ENCODE measurements at places on chromosomes 11 and 22.

DNA sequence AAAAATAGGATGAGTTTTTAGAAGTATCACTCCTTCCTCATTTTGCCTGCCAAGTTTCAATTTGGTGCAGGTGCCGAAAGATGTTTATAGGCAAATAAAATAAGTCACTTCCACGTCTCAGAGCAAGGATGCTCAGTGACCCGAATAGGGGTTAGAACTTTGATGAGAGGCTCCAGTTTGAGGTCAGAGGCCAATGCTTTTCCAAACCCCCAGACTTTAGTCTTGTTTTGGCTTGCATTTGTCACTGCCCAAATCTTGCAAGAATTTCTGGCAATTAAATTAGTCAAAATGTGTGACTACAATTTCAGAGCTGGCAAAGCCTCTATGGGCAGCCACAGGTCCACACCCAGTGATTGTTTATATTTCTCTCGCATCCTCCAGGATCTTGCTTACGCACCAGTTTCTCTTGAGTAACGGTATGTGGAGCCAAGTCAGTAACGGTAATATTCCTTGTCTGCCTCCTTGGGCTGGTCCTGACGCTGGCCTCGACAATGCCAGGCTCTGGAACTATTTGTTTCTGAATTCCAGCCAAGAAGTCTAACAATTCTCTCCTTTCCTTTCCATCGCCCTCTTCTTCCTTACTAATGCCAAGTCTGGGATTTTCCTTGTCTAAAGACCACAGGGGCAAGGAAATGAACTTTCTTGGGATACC, 9.9 kb upstream of the NUP160 start:
- DNase-seq, result no peak

DNA sequence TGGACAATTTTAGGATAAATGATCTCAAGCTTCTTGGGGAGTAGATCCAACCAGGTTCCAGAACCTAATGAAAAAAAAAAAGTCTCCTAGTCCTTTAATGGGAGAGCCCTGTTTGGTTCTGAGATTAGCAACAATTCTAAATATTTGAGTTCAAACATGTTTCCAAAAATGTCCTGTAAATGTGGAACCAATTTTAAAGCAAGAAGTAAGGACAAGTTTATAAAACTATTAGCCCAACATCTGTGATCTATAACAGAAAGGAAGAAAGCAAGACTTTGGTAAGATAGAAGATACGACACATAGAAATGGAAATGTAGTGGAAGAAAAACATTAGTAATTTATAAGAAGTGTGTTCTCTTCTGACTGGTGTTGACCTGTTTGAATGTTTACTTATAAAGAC, 79.7 kb upstream of the SLC5A12 start:
- no peak for DNase-seq

DNA sequence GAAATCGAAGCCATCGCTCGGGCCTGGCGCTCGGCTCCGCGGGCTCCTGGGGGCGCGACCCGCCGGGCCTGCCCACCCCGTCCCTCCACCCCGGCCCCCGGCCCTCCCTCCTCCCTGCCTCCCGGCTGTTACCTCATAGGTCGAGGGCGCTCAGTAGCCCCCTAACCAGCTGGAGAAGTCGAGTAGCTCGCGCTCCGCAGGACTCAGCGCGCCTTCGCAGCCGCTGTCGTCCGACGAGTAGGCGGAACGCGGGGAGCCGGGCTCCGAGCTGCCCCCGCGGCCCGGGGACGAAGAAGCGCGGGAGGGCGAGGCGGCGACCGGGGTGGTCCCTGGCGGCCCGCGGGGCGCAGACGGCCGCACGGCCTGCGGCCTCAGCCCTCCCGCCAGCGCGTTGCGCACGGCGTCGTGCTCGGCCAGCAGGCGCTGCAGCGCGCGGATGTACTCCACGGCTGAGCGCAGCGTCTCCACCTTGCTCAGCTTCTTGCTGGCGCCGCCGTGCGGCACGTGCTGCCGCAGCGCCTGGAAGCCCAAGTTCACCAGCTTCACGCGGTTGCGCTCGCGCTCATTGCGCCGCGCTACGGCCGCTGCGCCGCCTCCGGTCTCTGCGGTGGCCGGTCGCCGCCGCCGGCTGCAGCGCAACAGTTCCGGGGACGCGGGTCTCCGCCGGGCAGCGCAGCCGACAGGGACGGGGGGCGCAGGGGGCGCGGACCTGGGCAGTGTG, 627 bp downstream of the ASCL2 start:
- DNase-seq, result no peak

- DNase-seq, result no peak
These were observed 7.6 kb upstream of the SERPINH1 start for GRCh38 chr11:75554258-75555022.

DNA sequence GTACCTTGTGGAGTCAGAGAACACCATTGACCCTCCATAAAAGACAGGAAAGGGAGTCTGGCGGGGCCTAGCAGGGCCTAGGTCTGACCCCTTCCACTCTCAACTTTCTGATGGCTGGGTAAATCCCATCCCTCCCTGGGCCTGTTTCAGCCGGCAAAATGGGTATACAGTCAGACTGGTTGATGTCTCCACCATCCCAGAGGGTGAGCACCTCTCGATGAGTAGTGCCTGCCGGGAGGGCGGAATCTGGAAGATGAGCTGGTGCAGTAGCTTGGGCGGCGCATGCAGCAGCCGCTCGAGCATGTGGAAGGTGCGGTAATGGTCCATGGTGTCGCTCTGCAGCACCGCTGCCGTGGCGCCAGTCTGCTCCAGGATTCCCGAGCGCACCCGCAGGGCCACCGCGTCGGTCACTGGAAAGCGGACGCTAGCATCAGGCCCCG, 528 bp downstream of the FIBP start:
- no peak for DNase-seq

- no peak for DNase-seq
These were observed 77.7 kb downstream of the C22orf31 start for GRCh38 chr22:28983788-28984441.

GRCh38 chr11:5317292-5317691, 6.8 kb downstream of the OR51B2 start:
- no peak for DNase-seq

DNA sequence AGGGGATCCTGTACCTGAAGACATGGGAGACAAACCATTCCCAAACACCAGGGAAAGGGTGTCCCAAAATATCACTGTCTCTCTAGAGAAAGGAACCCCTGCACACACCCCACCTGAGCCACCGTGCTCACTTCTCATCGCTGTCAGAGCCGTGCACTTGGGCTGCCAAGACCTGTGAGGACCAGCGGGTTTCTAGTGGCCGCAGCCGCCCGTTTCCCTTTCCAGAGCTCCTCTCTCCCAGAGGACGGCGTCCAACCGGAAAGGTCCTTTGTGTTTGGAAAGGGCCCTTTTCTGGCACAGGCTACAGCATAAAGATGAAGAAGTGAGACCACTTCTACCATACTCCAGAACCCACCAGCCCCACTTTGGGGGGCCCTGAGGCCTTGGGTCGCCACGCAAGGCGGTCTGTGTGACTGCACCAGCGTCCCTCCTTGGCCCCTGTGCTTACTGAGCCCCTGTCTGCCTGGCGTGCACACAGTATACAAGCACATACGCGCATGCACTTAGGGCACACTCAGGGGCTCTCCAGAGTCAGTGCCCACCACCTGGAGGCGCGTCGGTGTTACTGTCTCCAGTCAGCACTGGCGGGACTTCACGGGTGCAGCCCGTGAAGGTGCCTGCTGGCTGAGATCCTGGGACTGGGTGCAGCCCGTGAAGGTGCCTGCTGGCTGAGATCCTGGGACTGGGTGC, 381.8 kb downstream of the TBC1D22A start:
- DNase-seq, result no peak

DNA sequence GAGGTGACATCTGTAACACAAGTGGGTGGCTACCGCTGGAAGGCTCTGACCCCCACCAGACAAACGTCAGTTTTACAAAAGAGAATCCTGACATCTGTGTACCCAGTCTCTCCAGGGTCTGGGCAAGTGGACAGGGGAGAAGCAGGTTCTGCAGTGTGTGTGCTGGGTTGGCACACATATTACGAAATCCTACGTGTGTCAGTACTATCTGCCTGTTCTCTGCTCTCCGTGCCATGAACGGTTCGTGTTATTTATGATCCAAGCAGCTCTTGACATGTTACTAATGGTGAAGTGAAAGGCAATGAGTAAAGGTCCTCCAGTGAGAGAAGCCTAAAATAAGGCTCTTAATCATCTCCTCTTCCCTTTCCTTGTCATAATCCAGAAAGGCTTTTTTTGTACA, 201.5 kb upstream of the MTMR2 start:
- no peak for DNase-seq

DNA sequence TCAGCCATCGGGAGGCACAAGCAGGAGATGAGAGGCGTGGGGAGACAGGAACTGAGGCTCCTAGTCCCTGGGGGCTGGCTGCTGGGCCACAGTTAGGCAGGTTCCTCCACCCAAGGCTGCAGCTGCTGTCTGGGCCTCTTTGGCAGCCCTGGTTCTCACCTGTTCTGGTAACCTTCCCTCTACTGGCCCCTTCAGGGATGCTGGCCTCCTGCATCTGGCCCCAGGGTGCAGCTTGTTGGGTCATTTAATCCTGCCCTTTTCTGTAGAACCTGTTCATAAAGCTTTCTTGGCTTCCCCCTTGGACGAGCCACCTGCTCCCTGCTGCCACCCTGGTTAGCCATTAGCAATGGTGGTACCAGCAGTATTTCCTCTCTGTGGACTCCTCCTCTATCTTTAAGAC, 5.5 kb downstream of the USH1C start:
- DNase-seq, result no peak

- no peak for DNase-seq
These were observed 57.8 kb downstream of the CTNND1 start for GRCh38 chr11:57819252-57819979.

DNA sequence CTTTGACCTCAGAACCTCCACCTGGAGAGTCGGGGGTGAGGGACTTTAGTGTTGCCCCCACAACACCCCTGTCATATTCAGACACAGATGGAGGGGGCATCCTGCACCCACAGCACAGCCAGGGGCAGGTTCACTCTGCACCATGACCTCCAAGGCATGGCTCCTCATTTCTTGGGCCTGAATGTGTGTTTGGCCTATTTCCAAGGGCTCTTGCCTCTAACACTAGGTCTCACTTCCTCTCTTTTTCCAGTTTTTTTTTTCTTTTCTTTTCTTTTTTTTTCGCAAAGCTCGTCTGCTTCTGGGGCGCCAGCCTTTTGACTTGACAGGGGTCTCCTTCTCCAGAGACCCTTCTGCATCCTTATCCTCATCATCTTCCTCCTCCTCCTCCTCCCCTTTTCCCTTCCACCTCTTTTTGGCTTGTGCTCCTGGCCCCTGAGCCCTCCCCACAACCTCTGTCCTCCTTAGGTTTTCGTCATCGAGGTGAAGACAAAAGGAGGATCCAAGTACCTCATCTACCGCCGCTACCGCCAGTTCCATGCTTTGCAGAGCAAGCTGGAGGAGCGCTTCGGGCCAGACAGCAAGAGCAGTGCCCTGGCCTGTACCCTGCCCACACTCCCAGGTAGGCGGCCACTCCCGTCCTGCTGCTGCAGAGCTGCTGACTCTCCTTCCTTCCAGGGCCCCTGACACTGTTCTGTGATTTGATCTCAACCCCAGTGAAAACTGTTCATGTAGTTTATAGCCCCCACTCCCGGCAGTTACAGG, 3.8 kb downstream of the NCF4 start:
- no peak for DNase-seq

GRCh38 chr22:49961005-49961600, 531 bp downstream of the PIM3 start:
- DNase-seq, result no peak

DNA sequence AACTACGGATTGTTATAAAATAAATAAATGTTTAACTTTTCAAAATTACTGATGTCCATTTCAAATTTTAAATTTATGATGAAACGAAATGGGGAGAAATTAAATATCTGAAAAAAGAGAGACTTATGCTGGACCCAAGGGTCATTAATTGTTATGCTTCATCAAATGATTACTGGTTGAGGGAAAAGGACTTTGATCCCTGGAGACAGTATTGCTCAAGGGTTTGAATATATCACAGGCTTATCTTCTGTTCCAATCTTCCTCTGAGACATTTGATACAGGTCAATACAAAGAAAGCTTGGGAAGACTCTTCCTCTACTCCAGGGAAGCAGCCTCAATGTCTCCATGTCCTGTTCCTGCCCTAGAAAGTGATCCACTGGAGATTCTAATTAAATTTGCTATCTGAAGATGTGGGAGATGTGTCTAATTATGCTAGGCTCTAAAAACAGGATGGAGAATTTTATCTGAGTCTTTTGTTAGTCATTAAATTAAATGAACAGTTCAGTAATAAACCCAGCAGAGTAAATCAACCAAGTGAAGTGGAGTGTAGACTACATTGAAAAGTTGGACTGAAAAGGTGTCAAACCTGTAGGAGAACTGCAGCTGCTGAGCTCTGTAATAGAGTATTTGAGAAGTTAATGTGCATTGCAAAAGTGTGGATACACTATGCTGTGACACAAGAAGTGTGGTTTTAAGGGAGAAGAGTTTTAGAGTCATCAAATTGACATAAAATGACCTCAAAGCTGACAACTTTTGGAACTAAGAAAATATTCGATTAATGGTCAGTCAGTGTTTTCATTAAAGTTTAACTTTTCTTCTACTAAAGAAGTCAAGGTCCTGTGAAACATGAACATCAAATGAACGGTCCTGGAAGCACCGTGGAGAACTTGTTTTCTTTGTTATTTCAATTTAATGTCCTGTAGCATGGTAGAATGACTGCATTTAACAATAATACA, 623.7 kb upstream of the CCDC90B start:
- no peak for DNase-seq

GRCh38 chr11:57150454-57150917, 31.3 kb upstream of the LRRC55 start:
- DNase-seq, result no peak

DNA sequence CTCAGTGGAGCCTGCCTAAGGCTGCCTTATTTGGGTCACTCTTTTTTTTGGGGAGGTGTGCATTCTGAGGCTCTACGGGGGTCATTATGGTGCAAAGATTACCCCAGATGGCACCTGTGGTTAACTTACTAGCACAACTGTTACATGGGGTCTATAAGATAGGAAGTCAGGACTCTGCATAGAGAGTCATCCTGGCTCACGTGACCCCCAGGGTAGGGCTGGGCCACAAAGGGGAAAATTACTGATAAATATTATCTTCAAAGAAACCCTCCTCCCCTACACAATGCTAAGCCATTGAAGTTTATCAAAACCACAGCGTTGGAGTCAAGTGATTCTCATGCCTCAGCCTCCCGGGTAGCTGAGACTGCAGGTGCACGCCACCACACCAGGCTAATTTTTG, 397.1 kb downstream of the MN1 start:
- DNase-seq, result no peak

GRCh38 chr11:129324533-129325175, 51.0 kb upstream of the BARX2 start:
- no peak for DNase-seq

GRCh38 chr22:31036671-31037550, 44.2 kb upstream of the SMTN start:
- no peak for DNase-seq
